ENCODE measurements at places on chromosomes 5 and 9. TPM values are rescaled to one million over a fixed set of nuclear protein-coding genes. Genes with fewer than 3 reads are reported as not detected.

DNA sequence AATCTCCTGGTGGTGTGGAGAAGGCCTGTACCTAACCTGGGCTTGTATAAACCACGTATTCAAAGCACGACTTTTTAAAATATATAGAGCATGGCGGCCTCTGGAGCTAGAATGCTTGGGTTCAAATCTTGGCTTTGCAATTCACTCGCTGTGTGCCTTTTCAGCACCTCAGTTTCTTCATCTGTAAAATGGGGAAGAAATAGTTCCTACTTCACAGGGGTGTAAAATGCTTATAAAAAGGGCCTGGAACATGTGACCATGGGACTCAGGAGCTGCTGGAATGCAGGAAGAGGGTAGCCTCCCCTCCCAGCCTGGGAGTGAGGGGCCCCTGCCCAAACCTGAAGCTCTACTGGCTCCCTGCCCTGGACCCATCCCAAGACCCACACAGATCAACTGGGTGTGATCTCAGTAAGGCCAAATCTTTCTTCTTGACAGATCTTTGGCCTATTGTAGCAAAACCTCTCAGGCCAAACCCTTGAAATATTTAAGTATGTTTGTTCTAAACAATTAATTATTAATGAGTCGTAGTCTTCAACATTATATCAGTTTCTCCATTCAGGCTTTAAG lies 269.0 kb downstream of the ZSWIM6 start:
- no peak for DNase-seq

DNA sequence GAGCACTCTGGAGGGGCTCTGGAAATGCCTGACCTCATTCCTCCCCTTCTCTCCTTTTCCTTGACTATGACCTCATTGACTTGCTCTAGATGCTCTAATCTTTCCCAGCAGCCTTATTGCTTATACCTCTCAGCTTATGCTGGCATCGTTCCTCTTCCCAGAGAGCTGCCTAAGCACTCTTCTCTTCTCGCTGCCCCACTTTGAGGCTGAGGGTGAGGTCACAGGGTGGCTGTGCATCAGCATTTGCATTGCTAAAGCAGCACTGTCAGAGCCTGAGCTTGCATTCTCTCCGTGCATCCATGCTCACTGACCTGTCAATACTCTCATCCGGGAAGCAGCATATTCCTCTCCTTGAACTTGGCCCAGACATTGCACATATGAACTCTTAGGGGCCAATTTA lies 96.4 kb upstream of the NTRK2 start:
- no peak for DNase-seq

Gene DMRTA1
- total RNA-seq = 0.24 TPM

- no peak for DNase-seq
These were observed 12.9 kb downstream of the MINAR2 start for GRCh38 chr5:129760636-129761325.

Gene SLC9A3
- total RNA-seq = 0.71 TPM

- DNase-seq = no peak
These were observed 303.8 kb downstream of the KIAA0825 start for GRCh38 chr5:94314460-94315131.

DNA sequence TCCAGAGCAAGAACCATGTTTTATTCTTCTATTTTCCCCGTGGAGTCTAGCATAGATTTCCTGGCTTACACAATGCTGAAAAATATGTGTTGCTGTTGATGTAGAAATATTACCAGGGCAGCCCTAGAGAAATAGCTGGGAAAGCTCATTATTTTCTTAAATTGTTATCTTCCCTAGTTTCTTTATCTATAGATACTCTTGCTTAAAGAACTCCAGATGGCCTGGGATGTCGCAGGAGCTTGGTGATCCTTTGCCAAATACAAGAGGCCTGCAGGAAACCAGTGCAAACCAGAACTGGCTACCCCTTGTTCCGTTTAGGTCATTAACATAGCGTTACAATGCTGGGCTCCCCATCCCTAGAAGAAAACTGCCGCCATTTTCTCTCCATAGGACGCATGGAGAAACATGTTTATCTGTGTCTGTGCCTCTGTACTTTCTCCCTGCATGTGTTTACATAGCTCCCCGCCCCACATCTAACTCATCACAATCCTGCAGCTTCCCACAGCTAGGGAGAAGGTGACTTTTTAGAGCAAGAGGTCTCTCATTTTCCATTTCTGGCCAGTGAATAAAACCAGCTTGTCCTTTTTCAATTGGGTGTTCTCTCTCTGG lies 6.4 kb downstream of the PRLR start:
- no peak for DNase-seq

DNA sequence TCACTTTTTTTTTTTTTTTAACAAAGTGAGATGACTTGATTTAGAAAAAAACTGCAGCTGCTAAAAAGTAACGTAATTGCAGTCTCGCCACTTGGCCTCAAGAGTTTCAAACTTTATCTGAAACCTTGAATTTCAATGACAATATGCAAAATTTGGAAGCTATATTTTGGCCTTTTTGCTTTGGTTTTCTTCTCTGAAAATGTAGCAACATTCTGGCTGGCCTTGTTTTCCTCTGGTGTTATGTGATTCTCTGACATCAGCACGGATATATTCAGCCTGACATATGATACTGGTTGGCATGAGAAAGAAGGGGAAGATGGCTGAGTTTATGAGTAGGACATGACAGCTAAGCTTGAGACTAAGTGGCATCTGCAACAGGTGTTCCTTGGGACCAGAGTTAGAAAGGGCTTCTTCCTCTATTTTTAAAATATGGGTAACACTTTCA lies 136.5 kb downstream of the MEF2C start:
- no peak for DNase-seq

Gene PDCD1LG2
- total RNA-seq = 5.4 TPM

DNA sequence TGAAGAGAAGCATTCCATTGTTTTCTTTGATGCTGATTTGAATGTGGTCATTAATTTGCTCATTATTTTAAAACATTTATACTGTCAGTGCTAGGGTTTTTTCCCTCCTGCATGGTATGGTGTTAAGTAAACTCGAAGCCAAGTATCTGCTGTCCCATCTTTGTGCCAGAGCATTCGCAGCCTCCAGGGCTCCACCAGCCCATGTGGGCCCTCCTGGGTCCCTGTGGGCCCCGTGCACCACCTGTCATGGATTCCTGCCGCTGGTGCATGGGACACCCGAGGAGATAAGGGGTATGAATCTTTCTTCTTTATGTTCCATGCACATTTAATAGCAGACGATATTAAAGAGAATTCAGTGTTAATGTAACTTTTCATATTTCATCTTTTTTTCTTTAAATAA lies 95.1 kb downstream of the TRIO start:
- DNase-seq = no peak

Gene SEMA6A
- 24.9 TPM for total RNA-seq

- no peak for DNase-seq
These were observed 5.2 kb upstream of the SPINK4 start for GRCh38 chr9:33234511-33235467.

- DNase-seq = no peak
These were observed 14.3 kb upstream of the MARCHF6 start for GRCh38 chr5:10339058-10339811.

GRCh38 chr9:123784518-123784917 lies 145.4 kb downstream of the DENND1A start:
- DNase-seq = no peak

Gene IL3
- total RNA-seq = not detected

DNA sequence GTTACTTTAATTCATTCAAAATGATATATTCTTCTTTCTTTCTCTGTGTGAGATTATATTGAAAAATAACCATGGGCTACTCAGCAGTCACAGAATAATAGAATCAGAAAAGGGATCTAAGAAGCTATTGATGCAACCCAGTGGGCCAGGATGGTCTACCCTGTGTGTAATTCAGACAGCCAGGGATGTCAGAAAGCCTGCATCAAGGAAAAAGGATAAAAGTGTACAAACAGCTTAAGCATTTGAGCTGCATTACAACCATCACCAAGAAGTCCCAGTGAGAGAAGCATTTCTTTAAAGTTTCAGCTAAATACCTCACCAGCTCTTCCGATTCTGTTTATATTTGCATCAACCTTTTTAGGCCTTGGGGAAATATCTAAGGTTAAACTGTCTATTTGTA lies 37.8 kb upstream of the PPP3R2 start:
- DNase-seq = no peak

- DNase-seq = no peak
These were observed 19.1 kb upstream of the ZFAND5 start for GRCh38 chr9:72383978-72384709.

DNA sequence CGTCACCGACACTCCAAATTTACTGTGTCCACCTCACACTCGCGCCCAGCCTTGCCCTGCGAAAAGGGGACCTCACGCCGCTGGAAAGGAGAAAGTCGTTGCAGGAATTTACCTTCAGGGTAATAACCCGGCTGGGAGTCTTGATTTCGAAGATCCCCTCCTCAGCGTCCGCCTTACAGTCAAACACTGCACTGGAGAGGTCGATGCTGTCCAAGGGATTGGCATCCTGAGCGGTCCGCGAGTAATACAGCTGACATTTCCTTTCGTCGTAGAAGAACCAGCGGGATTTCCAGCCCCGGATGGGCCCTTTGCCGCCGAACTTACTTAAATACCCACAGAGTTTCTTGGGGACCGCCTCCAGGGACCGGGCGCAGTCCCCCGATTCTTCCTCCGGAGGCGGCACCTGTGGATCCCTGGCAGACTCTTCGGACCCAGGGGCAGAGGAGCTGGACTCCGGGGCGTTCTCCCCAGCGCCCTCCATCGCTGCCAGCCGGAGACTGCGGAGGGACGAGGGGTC lies 330 bp downstream of the TBC1D2 start:
- peak; percentile 80 for DNase-seq

All from posterior vena cava (tissue), 2 donors.